ENCODE measurements at places on chromosomes 7 and 10.

GRCh38 chr10:105797234-105797890, 1156.3 kb downstream of the SORCS3 start:
- DNase-seq, result no peak

- no peak for DNase-seq
These were observed 205.4 kb upstream of the SH2B2 start for GRCh38 chr7:102081244-102081627.

DNA sequence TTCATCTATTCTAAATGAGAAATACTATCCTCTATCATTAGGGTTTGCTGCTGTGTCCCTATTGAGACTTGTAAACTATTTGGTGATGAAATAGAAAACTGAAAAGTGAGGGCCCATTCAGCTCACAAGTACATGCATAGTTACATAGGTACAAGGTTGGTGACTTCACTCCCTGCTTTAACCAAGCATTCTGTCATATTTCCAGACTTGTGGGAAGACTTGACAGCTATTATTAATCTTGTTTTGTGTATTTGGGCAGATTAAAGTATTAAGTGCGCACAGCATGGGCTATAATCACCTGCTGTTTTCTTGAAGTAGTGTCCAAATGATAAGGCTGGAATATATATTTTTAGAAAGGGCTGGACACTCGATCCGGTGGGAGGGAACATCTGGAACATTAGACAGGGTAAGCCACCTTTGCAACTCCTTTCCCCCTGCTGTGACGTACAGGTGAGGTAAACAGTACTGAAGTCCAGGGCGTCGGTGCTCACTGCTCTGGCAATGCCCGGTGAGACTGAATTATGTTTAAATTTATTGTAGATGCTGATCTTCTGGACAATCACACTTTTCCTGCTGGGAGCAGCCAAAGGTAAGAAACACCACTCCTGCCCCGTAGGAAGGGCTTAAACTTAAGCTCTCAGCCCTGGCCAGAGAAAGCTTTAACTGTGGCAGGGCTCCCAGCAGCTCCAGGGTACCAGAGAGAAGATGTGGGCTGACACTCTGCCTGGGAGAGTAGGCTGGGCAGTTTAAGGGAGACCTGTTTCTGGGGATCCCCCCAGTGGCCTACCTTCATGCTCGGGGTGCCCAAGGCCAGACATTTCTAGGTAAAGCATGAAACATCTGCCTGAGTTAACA, at the start of gene PNLIPRP1:
Gene PNLIPRP1, plus strand, starts transcription at position 370 of the 855 bp plus-strand sequence. Its CDS starts 171 bp downstream, at position 541.
- no peak for DNase-seq

DNA sequence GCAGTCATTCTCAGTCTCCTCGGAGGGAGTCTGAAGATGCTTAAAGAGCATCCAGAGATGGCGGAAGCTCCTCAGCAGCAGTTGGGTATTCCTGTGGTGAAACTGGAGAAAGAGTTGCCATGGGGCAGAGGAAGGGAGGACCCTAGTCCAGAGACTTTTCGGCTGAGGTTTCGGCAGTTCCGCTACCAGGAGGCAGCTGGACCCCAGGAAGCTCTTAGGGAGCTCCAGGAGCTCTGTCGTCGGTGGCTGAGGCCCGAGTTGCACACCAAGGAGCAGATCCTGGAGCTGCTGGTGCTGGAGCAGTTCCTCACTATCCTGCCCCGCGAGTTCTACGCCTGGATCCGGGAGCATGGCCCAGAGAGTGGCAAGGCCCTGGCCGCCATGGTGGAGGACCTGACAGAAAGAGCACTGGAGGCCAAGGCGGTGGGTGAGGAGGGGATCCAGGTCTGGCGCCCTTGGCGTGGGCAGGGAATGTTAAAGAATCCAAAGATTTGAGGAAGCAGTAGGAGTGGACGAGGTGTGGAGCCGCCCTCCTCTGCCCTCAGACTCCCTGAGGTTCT, 2.9 kb downstream of the ZSCAN25 start:
- DNase-seq, result no peak

GRCh38 chr7:138705167-138705566, 4.0 kb upstream of the SVOPL start:
- peak; percentile 61 for DNase-seq

DNA sequence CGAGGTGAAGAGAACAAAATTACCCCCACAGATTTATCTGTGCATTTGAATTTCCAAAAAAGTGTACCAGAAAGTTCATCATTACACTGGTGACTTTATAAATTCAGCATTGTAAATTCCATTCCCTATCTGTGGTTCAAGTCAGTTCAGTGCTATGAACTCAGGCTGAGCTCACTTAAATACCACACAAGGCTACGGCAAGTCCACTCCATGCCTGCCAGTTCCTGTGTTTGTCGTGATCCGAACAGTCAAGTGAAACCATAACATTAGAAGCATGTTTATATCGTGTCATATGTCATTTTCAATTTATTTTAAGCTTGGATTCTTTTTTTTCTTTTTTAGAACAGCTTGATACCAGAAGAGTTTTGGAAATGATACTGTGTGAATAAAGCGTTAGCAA, 14.8 kb downstream of the MBL2 start:
- DNase-seq, result no peak

GRCh38 chr7:30323006-30323355, 38.6 kb downstream of the ZNRF2 start:
- no peak for DNase-seq

GRCh38 chr10:106816318-106817085, 348.0 kb downstream of the SORCS1 start:
- no peak for DNase-seq

- DNase-seq, result no peak
These were observed 5.7 kb upstream of the GNAI1 start for GRCh38 chr7:80128918-80129317.

GRCh38 chr7:151775547-151776443, 101.1 kb downstream of the PRKAG2 start:
- no peak for DNase-seq

DNA sequence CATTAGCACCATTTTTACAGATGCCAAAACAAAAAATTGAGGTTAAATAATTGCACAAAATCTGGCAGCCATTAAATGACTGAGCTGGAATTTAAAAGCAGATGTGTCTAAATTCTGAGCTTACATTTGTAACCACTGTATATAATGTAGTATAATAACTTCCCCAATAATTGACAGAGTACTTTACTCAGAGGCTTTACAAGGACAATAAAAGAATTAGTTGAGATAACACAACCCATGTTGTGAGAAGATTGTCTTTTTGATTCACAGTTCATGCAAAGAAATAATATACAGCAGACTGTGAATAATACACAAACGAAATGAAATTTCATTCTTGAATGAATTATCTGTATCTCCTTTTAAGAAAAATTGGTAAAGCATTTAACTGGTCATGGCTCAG, 417.1 kb downstream of the AUTS2 start:
- no peak for DNase-seq

DNA sequence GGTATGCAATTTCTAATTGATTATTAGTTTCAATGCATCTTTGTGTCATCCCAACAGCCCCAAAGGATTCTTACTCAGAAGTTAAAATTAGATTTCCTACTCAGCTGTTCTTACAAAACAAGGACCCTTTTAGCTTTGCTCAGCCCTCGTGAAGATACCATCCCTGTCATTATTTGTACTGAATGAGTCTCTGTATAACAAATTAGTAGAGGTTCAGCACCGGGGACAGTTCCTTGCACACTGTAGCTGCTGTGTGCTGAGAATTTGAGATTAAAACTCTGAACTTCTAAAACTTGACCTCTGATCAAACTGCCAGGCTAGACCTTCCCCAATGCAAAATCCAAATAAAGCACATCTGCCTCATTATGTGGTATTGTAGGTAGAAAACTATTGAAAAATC, 299.1 kb downstream of the LHFPL3 start:
- no peak for DNase-seq

GRCh38 chr7:64882341-64883112, 20.5 kb upstream of the ZNF273 start:
- DNase-seq, result no peak

GRCh38 chr7:55020466-55020871, 1.7 kb downstream of the EGFR start:
- no peak for DNase-seq

- no peak for DNase-seq
These were observed 40.3 kb upstream of the CNTNAP2 start for GRCh38 chr7:146076344-146076743.

- peak; percentile 81 for DNase-seq
These were observed at the start of gene TBXAS1 for GRCh38 chr7:139829025-139829774. Gene TBXAS1, plus strand, starts transcription at chr7:139829264. Its CDS starts 127 bp downstream, at chr7:139829391.

DNA sequence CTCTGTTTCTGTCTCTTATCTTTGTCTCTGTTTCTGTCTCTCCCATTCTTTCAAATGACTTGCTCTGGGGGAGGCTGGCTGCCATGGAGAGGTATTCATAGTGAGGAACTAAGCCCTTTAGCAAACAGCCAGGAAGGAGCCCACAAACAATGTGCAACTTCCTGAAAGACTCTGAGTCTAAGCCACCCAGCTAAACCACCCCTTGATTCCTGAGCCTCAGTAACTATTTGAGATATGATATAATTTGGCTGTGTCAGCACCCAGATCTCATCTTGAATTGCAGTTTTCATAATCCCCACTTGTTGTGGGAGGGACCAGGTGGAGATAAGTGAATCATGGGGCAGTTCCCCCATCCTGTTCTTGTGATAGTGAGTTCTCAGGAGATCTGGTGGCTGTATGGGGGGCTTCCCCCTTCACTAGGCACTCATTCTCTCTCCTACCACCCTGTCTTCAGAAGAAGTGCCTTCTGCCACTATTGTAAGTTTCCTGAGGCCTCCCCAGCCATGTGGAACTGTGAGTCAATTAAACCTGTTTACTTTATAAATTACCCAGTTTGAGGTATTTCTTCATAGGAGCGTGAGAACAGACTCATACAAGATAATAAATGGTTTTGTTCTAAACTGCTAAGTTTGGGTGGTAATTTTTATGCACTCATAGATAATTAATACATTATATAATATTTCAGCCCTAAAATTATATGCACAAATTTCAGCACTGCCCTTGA, 121.2 kb upstream of the FOXP2 start:
- DNase-seq, result peak; percentile 18

- DNase-seq, result no peak
These were observed 24.2 kb upstream of the CHST3 start for GRCh38 chr10:71939861-71940474.

DNA sequence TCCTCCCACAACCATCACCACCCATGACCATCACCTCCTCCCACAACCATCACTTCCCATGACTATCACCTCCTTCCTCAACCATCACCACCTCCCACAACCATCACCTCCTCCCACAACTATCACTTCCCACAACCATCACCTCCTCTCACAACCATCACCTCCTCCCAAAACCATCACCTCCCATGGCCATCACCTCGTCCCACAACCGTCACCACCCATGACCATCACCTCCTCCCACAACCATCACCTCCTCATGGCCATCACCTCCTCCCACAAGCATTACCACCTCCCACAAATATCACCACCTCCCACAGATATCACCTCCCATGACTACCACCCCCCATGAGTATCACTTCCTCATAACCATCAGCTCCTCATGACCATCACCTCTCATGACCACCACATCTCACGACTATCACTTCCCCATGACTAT, 52.2 kb downstream of the PDGFA start:
- no peak for DNase-seq

GRCh38 chr7:130948822-130949221, 214.8 kb upstream of the KLF14 start:
- DNase-seq, result no peak

- DNase-seq, result no peak
These were observed 207.8 kb upstream of the MGMT start for GRCh38 chr10:129259128-129259815.

GRCh38 chr10:118911363-118911762, 118.2 kb upstream of the NANOS1 start:
- DNase-seq, result no peak

All from GDM1 (cell line).